ENCODE measurements at places on chromosomes 5 and 9.

DNA sequence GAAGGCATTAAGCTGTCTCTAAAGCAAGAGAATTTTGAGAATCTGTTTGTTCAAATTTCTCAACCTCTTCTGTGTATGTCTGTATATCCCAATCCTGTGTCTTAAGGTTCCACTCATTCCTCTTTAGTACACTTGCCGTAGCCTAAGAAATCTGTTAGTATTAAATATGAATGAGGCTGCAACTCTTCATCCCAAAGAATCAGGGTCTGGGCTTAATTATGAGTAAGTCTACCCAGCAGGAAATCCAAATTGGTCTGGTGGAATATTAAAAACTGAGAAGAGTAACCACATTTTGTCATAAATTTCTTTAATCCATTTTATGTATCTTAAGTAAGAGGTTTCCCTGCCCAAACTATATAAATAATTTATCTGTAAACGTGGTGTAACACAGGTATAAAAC lies 1171.2 kb downstream of the CDH12 start:
- DNase-seq = no peak

DNA sequence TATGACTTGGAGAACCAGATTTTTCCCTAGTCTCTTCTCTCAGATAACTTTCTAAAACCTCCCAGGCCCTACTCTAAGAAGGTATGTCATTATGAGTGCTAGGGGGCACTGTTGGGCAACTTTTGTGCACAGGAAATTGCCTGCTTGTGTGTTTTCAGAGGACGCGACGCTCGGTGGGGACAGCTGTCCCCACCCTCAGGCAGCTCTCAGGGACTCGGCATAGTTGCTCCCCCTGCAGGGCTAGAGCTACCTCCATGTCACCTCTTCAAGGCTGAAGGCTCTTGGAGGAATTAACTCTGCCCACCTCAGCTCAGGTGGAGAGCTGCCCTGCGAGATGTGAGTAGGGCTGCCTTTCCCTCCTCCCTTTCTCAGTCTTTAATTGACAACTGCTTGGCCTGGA lies 10.2 kb upstream of the TIFAB start:
- DNase-seq = peak; percentile 6

DNA sequence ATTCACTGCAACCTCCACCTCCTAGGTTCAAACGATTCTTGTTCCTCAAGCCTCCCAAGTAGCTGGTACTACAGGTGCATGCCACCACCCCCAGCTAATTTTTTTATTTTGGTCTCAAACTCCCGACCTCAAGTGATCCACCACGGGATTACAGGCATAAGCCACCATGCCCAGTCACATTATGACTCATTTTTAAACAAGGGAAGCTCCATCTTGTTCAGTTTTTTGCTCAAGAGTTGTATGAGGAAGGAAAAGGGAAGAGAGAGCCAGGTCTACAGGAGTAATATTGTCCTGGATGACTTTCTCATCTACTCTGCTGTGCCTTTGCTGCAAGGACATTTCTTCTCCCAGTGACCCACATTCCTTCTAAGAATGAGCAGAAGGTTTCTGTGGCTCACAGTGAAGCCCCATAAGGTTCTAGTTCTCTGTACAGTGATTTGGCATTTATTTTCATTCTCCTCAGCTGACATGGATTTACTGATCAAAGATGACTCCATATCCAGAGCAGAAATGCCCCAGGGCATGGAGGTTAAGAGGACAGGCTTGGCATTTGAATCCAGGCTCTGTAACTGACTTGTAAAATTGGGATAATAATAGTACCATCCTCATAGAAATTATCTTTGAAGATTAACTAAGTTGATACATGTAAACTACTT lies 153.5 kb downstream of the CDH6 start:
- DNase-seq = no peak

GRCh38 chr5:142829801-142830220 lies 59.6 kb downstream of the ARHGAP26 start:
- DNase-seq = no peak

- DNase-seq = no peak
Measured at GRCh38 chr9:37788332-37788731, 3.5 kb upstream of the EXOSC3 start.

DNA sequence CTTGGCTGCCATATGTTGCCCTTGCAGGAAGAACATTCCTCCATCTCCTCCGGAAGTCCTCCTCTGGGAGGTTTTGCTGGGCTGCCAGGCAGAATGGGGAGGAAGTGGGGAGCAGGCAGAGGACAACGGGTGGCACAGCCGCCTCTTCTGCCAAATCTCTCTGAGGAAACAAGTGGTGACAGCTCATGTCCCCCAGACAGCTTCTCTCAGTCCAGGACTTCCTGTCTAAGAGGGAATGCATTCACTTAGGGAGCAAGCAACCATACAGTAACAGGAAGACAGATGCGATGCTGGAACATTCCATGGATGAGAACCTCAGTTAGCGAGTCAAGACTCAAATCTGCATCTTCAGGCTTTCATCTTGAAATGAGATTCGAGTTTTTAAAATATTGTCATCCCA lies 701.0 kb downstream of the SEMA5A start:
- no peak for DNase-seq

DNA sequence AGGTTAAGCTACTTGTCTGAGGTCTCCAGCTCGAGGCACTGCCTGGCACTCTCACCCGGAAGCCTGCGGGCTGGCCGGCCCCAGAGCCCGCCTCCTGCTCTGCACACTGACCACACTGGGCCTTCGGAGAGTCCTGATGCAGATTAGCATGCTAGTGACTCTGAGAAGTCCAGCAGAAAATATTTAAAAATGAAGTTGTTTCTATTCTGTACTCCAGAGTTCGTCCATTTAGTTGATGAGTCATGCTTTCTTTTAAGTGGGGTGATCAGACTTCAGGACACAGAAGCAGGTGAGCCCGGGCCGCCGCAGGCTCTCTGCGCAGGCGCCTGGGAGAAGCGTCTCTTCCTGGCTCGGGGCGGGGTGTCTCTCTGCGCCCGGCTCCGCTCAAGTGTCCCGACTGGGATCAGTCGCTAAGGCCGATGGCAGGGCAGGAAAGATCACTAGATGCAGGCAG lies 32.5 kb downstream of the FAM240B start:
- DNase-seq = no peak

DNA sequence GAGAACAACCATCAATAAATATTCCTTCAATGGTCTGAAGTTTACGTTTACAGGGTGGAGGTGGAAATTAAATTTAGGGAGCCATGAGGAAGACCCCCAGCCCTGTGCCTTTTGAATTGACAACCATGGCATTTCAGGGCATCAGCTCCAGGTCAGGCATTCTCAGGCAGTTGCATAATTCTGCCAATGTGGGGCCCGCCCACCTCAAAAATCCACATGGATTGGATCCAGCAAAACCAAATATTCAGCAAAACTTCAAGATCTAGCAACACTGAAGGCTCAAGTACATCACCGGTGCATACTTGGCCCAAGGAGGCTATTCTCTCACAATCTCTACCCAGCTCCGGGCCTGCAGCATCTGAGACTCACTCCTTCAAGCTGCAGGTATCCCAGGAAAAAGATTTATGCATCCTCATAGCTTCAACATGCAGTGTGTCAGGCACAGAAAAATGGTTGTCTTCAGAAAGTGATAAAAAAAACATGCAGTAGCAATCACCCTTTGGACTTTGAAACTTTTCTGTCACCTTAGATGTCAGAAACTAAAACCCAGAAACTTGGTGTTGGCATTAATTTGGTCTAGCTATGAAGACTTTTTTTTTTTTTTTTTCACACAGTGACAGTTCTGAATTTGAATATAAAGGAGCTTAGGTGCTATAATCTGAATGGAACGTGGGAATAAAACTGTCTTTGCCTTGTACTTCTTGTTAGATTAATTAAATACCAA lies 21.4 kb upstream of the ANXA2R start:
- no peak for DNase-seq

DNA sequence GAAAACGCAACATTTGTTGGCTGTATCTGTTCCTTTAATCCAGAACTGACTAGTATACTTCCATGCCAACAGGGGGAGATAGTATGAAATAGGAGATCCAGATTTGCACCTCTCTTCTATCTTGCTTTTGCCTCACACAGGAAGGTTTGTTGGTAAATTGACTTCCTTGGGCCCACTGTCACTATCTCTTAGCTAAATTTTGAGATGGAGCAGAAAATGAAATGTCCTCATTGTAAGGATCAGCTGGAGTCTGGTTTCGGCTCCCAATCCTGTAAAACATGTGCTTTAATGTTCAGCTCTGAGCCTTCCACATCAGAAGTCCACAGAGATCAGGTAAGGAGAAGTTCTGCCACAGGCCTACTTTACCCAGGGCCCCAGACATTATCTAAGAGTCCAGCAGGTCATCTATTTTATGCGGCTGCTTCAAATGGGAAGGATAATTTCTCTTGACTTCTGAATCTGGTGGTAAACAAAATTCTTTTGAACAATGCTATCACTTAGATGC lies 176.8 kb downstream of the FER start:
- DNase-seq = no peak

GRCh38 chr5:134242146-134242545 lies 16.3 kb upstream of the PPP2CA start:
- no peak for DNase-seq

GRCh38 chr9:761793-762560 lies 79.5 kb upstream of the DMRT1 start:
- DNase-seq = no peak

DNA sequence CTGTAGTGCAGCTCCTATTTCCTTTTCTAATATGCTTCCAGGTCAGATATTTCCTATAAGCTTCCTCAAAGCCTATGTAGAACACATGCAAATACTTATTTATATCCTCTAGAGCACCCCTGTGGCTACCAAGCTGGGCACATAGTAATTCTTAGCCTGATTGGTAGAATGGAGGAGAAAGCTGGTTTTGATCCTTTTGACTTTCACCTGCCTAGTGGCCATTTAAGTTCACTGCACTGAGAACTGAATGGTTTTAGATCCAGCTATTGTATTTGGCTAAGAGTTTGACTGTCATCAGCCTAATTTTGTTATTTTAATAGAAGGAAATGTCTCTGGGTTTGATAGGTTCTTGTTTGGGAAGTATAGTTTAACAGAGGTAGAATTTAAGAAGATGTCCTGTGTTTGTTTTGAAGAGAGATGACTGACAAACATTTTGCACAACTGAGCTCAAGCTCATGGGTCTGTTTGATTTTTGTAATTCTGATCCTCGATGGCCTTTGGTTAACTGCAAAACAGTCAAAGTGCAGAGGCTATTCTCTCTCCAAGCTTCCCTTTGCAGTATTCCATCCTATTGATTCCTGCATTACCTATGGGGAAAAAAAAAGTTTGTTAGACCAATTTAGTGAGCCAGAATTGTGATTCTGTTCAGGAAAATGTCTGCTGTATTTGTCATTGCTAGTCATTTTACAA lies 85.4 kb downstream of the KCNN2 start:
- no peak for DNase-seq

DNA sequence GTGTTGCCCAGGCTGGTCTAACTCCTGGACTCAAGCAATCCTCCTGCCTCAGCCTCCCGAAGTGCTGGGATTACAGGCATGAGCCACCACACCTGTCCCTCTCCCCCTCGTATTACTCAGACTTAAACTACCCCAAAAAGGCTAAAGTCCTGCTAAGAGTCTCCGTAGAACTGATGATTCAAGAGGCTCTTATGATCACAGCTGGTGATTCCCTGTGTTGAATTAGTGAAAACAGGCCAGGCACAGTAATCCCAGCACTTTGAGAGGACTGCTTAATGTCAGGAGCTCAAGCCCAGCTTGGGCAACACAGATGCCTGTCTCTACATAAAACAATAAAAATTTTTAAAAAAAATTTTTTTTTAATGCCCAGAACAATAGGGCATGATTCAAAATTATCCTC lies 9.2 kb downstream of the CDC26 start:
- no peak for DNase-seq

- no peak for DNase-seq
Measured at GRCh38 chr5:74233571-74233970, 407.0 kb downstream of the ENC1 start.

- DNase-seq = no peak
Measured at GRCh38 chr5:66551338-66551737, 44.9 kb upstream of the MAST4 start.

GRCh38 chr5:57488215-57488955 lies 5.8 kb upstream of the ACTBL2 start:
- no peak for DNase-seq

DNA sequence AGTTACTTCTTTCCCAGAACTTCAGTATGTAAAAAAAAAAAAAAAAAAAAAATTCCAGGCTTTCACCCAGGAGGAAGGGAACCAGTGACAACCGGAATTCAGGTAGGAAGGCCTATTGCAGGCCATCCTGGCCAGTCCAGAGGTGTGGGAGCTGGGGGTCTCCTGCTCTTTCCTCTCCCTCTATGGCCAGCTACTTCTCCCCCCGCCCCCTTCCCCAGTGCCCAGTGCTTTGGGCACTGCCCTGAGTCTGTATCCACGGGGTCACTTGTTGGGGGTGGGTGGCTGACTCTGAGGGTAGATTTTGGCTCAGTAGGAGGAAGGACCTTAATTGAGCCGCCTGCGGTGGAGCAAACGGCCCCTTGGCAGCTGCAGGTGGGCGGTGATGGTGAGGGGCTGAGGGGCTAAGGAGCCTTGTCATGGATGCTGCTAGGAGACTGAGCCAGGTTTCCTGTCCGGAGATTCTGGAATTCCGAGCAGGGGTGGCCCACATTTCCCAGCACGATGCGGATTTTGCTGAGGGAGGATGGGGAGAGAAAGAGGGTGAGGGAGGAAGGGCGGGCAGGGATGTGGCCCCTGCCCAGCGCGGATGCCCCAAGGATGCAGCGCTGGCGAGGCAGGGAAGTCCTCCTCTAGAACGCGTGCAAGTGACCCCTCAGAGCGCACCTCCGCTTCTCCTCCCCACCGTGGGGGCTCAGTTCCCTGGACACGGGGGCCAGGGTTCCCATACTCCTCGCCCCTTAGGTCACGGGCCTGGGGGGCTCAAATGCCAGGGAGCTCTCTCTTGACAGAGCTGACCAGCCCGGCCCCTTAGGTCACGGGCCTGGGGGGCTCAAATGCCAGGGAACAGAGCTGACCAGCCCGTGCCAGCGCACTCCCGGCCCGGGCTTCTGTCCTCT lies 1.2 kb upstream of the PHF2 start:
- no peak for DNase-seq

- DNase-seq = no peak
Measured at GRCh38 chr5:132110930-132111329, 37.3 kb downstream of the CSF2 start.

DNA sequence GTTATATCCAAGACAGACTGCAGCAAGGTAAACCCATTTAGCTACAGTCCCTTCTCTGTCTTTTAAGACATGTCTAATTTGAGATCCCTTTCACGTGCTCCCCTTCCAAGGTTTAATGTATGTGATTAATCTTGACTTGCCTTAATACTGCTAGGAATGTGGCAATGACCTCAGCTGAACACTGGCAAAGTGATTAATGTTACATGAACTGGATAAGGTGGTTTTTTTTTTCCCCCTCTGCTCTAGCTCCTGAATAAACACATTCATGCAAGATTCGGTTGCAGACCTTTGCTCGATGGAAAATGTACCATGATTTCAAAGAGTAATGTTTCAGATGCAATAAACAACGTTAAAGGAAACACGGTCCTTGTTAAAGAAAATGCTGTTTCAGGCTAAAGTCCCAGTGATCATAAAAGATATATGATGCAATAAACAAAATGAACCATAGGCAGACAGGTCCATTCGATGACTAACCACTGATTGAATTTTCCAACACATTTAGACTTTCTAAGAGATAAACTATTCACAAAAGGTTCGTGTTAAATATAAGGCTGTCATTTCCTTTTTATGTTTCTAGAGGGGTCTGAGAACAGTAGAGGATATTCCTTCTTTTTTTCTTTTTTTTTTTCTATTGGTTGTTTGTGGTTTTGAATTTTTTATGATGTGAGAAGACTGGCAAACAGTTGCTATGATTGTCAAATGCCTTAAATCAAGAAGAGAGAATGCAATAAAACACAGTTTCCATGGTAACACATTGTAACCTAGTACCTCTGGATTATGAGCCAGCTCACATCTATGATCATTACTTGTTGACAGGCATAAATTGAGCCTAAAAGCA lies 44.7 kb upstream of the ZNF608 start:
- no peak for DNase-seq

Data from C1 segment of cervical spinal cord (tissue), 14 donors.